Neural crest cell (in vitro differentiated cells): ENCODE measurements at places on chromosomes 13 and 19. TPM values are rescaled to one million over a fixed set of nuclear protein-coding genes. Genes with fewer than 3 reads are reported as not detected.

PNMA8A gene
- 28.4 and 29.9 TPM in 2 replicates for total RNA-seq

- H3K4me3 ChIP-seq = peak overlapping the region; percentile 61
- H3K36me3 ChIP-seq = peaks cover 14% of the 10 kb centered on the region
- H3K27ac ChIP-seq = peak overlapping the region; percentile 62
- DNase-seq = no peak
- peaks cover 33% of the 10 kb centered on the region for H3K4me1 ChIP-seq
These were observed 1.4 kb upstream of the CD37 start for GRCh38 chr19:49333811-49334288.

DNA sequence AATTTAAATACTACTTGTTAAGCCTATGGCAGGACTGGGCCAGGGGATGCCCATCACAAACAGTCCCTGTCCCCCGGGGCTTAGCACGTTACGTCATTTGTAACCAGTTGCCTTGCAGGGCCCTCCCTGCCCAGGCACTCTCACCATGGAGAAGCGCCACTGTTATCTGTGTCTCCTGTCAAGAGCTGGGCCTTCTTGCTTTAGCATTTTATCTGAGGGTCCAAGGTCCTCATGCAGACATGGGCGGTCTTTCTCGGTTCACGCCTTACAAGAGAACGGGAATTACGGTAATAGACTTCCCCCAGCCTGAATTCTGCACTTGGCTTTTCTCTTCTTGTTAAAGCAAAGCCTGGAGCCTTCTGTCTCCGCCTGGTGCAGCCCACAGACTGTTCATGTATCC, 46.1 kb downstream of the TMED1 start:
- no peak overlapping the region for H3K27ac ChIP-seq
- H3K4me1 ChIP-seq = no peaks in the 10 kb centered on the region
- no peak for DNase-seq
- no peak overlapping the region for H3K4me3 ChIP-seq
- no peaks in the 10 kb centered on the region for H3K27me3 ChIP-seq
- H3K36me3 ChIP-seq = peaks cover 9% of the 10 kb centered on the region

DNA sequence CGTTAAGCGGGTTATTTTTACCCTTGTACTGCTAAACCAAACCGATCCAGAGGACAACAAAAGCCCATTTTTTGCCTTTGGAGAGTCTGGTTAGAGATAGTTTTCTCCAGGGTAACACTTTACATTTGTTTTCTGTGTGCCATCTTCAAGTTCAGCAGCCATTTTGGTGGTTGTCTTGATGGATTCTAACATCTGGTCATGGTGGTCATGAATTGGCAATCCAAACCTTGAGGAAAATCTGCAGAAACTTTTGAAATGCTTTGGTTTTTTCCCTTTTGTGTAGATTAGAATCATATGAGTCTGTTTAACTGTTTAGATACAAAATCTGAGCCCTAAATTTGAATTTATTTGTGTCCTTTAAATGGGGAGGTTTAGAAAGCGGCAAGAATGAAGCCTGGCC, 16.6 kb downstream of the HNRNPM start:
- H3K36me3 ChIP-seq = peaks cover 27% of the 10 kb centered on the region
- no peaks in the 10 kb centered on the region for H3K27me3 ChIP-seq
- no peak for DNase-seq
- no peak overlapping the region for H3K27ac ChIP-seq
- peak overlapping the region; percentile 26 for H3K4me3 ChIP-seq
